Naive B cell (primary cell): ENCODE measurements at places on chromosomes 7 and 10.

GRCh38 chr7:106060394-106060920, 51.7 kb downstream of the SYPL1 start:
- no peak for DNase-seq

DNA sequence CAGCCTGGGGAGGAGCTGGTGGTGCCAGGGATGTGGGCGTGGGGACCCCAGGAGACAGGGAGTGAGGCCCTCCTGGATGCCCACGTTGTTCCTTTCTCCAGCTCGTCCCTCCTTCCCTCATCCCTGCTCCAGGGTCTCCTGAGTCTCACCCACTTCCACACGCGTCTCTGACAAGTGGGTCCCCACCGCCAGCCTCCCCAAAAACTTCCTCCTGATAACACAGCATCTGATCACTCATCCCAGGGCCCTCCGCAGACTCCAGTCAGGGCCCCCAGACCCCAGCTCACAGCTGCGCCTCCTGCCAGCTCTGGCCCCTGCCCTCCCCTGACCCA, 60.6 kb upstream of the INPP5A start:
- DNase-seq, result no peak

DNA sequence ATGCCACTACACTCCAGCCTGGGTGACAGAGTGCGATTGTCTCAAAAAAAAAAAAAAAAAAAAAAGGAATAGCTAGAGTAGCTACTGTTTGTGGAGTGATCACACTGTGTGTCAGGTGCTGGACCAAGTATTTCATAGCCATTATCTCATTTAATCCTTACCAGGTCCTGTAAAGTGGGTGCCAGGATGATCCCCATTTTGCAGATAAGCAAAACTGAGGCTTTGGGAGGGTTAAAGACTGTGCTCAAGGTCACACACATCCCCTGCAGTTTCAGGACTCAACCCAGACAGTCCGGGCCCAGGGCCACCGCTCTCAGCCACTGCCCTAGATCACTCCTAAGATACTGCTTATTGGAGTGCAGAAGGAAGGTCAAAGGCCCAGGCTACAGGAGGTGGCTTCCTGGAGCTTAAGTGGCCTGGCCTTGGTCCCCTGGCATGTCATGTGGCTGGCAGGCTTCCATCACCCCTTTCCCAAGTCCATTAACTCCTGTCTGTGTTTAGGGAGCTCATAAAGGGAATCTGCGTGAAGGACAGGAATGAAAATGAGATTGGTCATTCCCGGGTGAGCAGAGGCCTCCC, 12.4 kb upstream of the WBP1L start:
- DNase-seq, result no peak

DNA sequence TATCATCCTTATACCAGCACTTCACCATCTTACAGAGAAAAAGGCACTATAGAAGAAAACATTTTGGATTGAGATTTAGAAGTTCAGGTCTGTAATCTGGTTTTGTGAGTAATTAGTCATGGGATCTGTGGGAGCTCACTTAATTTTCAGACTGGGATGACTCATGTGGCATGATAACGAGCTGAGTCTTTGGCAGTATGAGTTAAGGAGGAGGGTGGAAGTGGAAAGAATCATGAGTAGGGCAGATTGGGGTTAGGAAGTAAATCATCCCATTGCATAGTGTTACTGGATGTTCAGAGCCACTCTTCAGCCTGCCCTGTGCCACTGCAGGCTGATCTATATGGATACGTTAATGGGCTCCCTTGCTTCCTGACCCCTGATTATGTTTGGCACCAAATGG, 64.9 kb downstream of the ZNF92 start:
- no peak for DNase-seq

- no peak for DNase-seq
Measured at GRCh38 chr10:123786896-123787295, 104.7 kb downstream of the CPXM2 start.

DNA sequence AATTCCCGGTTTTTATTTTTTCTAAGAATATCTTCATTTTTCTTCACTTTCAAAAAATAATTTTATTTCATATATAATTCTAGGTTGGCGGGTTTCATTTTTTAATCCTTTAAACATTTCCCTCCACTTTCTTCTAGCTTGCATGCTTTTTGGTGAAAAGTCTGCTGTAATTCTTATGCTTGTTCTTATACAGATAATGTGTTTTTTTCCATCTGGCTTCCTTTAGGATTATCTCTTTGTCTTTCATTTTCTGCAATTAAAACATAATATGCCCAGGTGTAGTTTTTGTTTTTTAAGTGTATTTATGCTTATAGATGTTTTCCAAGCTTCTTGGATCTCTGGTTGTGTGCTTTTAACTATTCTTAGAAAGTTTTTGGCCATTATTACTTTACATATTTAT, 341.3 kb upstream of the SEMA3C start:
- DNase-seq, result no peak
